Activated T-cell treated with anti-CD3 and anti-CD28 coated beads, Interleukin-2, amount 50 U/mL, for 4 hours (primary cell): ENCODE measurements at places on chromosomes 3 and 15. TPM values are rescaled to one million over a fixed set of nuclear protein-coding genes. Genes with fewer than 3 reads are reported as not detected.

GRCh38 chr3:37257581-37257980 is 83.2 kb upstream of the LRRFIP2 start:
- no peak for DNase-seq

GRCh38 chr3:48679411-48680391 is 6.0 kb downstream of the NCKIPSD start:
- no peak for DNase-seq

GRCh38 chr3:167978071-167978470 is 117.7 kb downstream of the GOLIM4 start:
- DNase-seq: no peak

DNA sequence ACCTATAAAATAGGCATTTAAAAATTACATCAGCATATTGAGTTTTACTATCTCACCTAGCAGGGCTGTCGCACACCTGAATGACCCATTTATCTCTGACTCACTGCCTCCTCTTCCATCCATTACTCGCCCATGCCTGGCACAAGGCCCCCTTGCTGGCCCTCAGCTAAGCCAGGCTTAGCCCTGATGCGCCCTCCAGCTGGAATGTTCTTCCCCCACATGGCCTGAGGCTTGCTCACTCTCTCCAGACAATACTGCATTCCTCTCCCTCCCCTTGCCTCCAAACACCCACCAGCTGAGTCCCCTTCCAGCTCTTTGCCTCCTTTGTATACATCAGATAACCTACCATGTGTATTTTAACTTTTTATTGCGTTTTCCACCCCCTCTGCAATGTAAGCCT is 7.2 kb downstream of the SH3BP5 start:
- DNase-seq: no peak

- DNase-seq: no peak
These were observed 62.5 kb downstream of the MYO5A start for GRCh38 chr15:52466134-52466701.

GRCh38 chr3:140823106-140823505 is 118.5 kb upstream of the SLC25A36 start:
- no peak for DNase-seq

GRCh38 chr3:31529421-31529820 is 3.3 kb upstream of the STT3B start:
- DNase-seq: no peak

- no peak for DNase-seq
These were observed 124.3 kb downstream of the TIGIT start for GRCh38 chr3:114418107-114418506.

- DNase-seq: no peak
These were observed 104.9 kb upstream of the NEDD4 start for GRCh38 chr15:56098195-56098863.

GRCh38 chr3:65636326-65636725 is 402.4 kb downstream of the MAGI1 start:
- DNase-seq: no peak

- DNase-seq: no peak
These were observed 290.1 kb upstream of the CHRM5 start for GRCh38 chr15:33678176-33678575.

DNA sequence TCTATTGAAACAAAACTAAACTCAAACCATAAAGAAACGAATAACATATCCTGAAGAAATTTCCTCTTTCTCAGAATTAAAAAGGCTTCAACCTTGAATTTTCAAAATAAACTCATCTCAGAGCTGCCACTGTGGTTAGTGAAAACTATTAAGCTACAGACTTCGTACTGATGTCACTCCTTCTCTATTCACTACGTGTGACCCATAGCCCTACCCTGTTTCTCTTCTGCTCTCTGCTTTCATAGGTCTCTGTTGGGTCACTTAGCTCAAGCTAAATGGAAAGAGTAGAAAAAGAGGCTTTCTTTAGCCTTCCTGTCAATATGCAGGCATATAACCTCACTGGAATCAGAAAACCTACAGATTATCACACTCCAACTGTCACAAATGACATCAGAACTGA is 126.6 kb upstream of the MME start:
- no peak for DNase-seq

- DNase-seq: no peak
These were observed 38.7 kb upstream of the FBN1 start for GRCh38 chr15:48683991-48684765.

DNA sequence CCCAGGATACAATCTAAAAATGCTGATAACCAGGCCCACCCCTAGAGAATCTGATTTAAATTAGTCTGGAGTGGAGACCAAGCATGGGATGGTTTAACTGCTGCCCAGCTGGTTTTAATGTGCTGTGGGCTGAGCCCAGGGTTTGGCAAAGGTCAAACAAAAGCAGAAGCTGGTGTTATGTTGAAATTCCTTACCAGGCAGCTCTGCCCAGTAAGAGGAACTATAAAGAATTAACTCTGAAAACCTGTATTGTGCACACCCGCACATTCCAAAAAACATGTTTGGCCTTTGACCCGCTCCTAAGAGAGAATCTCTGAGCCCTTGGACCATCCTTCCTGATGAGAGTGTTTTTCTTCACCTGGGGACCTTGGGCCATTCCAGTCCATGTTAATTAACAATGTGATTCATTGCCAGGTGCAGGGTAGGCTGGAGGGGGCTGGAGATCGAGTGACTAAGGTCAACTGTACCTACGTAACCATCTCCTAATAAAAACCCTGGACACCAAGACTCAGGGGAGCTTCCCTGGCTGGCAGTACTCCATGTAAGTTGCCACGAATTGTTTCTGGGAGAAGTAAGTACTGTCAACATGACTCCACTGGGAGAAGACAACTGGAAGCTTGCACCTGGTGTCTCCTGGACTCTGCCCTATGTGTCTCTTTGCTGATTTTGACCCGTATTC is 10.9 kb downstream of the CCDC13 start:
- no peak for DNase-seq

DNA sequence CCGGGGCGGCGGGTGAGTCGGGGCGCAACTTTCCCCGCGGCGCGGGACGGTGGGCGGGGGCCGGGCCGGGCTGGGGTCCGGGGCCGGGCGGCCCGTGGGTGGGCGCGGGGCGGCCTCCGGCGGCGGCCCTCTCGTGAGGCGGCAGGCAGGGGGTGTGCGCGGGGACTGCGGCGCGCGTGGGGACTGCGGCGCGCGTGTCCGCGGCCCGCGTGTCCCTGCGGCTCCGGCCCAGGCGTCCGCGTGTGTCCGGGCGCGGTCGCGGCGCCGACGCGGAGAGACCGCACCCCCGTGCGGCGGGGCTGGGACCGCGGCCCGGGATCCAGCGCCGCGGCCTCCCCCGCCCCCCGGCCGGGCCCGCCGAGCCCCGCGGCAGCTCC is 349 bp downstream of the PLXNA1 start:
- no peak for DNase-seq

- no peak for DNase-seq
These were observed 6.5 kb downstream of the BCHE start for GRCh38 chr3:165830746-165831145.

DNA sequence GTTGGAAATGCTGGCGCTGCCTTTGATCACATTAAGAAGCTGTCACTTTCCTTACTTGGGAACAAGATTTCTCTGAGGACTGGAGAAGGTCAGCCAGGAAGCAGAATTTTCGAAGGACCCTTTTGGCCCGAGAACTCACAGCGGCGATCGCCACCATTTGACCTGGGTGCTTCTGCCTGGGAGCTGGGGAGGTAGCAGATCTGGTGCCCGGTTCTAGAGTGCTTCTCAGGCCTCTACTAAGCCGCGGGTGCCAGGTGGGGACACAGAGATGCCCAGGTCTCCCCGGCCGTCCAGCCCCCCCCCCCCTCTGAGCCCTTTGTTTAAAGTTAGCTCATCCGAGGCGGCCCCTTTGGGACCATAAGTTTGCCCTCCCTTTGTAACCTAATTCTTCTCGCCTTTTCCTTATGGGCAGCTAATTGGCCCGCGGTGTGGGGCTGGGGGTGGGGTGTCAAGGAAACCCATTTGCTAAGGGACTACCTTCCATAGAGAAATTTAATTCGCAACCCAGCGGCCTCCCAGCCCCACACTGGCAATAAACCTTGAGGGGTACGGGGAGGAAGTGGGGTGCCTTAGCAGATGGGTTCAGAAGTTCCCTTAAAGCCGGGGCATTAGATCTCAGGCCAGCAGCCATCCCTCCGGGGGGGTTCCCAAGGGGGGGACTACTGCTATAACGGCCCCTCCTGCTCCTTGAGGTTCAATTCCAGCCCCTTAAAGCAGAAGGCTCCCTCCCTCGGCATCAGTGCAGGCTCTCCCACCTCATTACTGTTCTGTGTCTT is 1.9 kb downstream of the GATA2 start:
- no peak for DNase-seq

- no peak for DNase-seq
These were observed 79.7 kb downstream of the HHLA2 start for GRCh38 chr3:108376026-108376425.

SUSD5 gene
- not detected for total RNA-seq

CIB1 gene
- 151 TPM for total RNA-seq

THAP10 gene
- total RNA-seq: not detected

SH3GL3 gene
- total RNA-seq: not detected

TYRO3 gene
- 2.3 TPM for total RNA-seq

GOLGA8Q gene
- total RNA-seq: not detected

SYNPR gene
- not detected for total RNA-seq

SIDT1 gene
- 6.0 TPM for total RNA-seq

CHRNA3 gene
- not detected for total RNA-seq

SLC33A1 gene
- 14.8 TPM for total RNA-seq
